ENCODE measurements at places on chromosomes 5 and 9.
A peak's percentile ranks its signal among the peaks of the same experiment; 100 is the strongest.

GRCh38 chr5:86983208-86983607, 284.5 kb upstream of the RASA1 start:
- DNase-seq, result no peak

GRCh38 chr9:37715260-37715659, 38.3 kb upstream of the TRMT10B start:
- no peak for DNase-seq

DNA sequence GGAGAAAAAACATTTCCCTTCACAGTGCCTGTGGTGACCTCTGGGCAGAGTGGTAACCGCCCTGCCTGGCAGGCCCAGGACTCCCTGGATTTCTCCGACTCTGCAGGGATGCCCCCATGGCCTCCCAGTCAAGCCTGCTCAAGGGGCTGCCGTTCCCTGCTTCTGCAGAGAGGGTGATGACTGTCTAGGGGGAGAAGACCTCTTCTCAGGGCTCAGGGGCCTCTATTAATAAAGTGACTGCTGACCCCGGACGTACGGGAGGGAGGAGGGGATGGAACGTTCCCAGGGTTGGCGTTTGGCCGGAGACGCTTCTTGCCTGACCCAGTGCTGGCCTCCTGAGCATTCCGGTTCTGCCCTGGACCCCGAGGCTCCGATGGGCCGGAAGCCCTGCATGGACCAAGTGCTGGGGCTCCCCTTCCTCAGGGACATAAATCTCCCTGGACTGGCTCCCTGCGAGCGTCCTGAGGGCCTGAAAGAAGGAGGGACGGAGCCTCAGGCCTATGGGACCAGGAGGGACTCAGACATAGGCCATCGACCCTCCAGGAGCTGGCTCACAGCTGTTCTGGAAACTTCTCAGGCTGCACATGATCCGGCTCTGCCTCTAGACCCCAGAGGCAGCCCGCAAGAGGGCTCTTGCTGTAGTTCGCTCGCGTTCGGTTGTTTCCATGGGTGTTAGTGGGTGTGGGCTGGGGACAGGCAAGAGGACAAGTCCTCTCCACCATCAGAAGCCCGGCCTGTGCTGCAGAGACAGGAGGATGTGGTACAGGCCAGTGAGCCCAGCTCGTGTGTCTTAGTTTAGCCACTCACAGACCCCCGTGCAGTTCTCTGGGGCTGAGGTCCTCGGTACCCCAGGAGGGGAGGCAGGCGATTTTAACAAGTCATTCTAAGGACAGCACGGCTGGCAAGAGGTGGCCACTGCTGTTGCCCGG, 8.1 kb upstream of the RNU6ATAC start:
- DNase-seq, result no peak

DNA sequence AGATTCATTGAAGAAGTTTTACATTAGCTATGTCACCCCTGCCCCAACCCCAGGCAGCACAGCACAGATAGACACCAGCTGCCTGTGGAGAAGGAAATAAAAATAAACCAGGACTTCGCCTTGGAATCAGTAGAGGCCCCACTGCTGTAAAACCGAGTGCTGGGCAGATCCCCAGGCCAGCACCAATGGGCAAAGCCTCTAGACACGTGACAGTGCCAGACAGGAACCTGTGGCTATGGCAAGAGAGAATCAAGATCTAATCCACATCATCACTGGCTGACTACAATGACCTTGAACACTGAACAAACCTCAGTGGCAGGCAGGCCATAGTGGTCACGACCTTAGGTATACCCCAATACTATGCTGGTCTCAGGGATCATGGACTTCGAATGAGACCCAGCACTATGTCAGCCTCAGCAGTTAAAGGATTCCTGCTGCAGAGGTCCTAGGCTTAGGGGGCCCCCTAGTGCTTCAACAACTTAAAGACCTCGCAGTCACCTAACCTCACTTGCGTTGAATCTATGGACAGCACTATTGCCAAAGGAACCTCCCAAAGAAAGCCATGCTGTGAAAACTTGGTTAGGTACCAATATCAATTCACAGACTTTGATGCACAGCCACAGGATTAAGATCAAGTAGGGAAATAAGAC, 2118.6 kb upstream of the C9orf72 start:
- peak; percentile 5 for DNase-seq

DNA sequence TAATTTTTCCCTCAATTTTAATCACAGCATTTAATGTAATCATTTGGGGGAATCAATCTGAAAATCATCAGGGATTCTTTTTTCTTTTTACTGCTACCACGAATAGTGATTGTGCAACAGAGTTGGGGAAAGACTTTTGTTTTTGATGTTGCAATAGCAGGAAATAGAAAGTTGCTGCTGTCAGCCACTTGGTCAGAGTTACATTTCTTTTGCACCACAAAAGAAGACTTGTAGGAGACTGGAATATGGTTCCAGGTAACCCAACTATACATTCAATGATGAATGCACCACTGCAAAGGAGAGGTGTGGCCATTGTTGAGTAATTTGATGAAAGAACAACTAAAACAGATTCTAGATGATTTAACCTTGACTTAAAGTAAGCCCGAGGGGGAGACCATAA, 46.3 kb upstream of the PALM2AKAP2 start:
- DNase-seq, result no peak

GRCh38 chr9:4799775-4800174, 7.0 kb downstream of the RCL1 start:
- no peak for DNase-seq

All from NK-92 treated with Interleukin-12 subunit alpha and Interleukin-12 subunit beta, amount 100 ng/mL, for 24 hours (cell line).